ENCODE measurements at places on chromosomes 2 and 18.

DNA sequence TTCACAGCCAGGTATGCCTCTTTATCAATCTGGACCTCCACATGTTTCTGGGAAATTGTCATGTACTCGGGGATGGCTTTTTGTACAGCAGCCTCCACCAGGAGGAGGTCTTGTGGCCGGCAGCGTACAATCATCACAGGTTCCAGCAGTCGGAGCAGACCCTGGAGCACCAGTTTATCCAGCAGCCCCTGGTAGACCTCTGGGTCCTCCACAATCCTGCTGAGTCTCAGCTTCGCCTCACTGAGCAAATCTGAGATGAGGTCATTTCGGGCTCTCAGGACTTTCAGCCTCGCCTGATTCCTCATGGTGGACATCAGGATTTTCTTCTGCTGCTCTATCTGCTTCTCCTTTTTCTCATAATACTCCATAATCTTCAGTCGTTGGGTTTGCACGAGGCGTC lies 32.8 kb downstream of the TMEM247 start:
- DNase-seq = no peak

GRCh38 chr2:183079139-183079775 lies 710 bp downstream of the DUSP19 start:
- DNase-seq = no peak

DNA sequence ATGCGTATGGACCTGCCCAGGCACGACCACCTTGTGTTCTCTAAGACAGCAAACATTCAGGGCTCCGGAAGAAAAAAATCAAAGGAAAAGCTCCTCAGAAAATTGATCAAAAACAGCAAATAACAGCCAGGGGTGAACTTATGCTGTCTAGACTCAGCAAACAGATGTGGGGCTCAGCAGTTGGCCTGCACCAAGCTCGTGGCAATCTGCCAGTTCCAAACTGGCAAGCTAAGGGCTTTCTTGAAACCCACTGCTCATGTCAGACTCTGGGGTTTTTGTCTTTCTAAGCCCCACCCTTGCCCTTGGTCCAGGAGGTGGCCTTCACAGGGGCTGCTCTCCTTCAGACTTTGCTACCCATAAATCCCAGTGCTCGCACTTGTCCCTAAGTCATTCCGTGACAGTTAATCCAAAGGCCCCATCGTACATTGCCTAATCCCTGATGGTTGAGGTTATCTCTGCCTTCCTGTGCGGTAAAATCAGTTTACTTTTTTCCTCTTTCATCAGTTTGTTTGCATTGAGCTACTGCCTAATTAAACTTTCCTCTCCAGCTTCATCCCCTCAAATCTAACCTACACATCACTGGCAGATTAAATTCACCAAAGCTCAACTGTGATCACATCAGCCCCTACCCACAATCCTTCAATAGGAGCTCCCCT lies 408.0 kb downstream of the LRATD1 start:
- DNase-seq = no peak

DNA sequence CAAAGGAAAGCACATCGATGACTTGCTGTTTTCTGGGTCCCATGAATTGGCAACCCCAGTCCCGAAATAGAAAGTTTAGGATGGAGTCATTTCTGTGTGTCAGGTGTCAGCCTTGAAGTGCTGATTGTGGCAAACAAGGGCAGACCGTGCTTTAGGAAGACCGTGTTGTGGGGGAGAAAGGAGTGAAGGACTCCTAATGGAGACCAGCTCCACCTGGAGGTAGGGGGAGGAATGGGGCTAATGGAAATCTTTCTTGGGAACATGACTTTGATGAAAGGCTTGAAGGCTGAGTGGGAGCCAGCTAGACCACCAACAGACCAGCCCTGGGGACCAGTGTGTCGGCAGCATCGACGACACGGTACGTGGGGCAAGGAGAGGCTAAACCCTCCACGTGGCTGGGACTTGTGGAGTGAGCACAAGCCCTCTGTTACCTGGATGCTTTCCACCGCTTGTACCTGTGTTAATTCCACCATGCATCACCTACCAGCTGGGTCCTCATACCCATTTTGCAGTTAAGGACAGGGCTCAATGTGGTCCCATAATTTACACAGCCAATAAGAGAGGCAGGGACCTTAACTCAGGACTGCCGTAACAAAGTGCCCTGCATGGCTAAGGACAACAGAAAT lies 104.2 kb downstream of the SH3BP4 start:
- no peak for DNase-seq

GRCh38 chr2:238947920-238948710 lies 100.2 kb downstream of the TWIST2 start:
- DNase-seq = no peak

DNA sequence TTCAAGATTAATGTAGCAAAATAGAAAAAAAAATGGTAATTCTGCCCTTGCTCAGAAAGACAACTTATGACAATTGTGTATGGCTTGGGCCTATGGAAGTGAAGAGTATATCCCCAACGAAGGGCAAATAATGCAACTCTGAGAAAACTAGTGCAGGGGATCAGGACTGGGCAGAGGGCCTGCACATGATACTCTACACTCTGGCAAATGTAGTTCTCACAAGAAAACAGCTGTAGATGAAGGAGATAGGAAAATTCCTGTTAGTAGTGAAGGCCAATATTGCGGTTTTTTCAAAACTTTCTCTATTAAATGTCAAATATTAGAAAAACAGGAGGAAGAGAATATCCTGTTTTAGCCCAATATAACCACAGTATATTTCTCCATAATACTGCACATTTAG lies 77.8 kb downstream of the SCN9A start:
- DNase-seq = no peak

- no peak for DNase-seq
Observed at GRCh38 chr2:134454426-134454825, 200.6 kb downstream of the MGAT5 start.

- DNase-seq = no peak
Observed at GRCh38 chr2:62817348-62817747, 111.8 kb downstream of the EHBP1 start.

DNA sequence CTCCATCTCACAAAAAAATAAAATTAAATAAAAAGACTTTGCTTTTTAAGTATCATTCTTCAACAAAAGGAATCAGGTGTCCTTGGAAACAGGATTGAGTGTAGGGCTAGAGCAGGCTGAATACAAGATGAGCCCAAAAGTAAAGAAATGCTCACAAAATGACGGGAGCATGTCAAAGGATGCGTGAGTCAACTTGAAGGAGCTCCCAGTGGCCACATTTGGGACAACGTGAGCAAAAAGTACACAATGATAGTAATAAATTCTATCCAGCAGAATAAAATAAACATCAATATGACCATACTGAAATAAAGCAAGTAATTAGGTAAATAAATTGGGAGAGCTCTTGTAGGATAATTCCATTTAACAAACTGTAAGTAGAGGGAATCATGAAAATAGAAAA lies 220.7 kb downstream of the PHLPP1 start:
- DNase-seq = no peak

DNA sequence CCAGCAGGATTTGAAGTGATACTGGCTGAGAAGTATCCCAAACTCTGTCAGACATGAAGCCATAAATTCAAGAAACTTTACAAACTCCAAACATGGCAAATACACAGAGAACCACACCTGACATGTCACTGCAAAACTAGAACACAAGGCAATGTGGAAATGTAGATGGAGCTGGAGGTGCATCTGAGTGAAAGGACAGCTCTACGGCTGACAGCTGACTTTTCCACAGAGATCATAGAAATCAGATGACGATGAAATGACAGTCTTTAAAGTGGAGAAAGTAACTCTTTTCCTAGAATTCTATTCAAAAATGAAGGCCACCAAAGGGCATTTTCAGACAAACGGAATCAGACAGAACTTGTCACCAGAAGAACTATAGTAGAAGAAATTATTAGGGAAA lies 97.5 kb downstream of the LDLRAD4 start:
- DNase-seq = no peak

DNA sequence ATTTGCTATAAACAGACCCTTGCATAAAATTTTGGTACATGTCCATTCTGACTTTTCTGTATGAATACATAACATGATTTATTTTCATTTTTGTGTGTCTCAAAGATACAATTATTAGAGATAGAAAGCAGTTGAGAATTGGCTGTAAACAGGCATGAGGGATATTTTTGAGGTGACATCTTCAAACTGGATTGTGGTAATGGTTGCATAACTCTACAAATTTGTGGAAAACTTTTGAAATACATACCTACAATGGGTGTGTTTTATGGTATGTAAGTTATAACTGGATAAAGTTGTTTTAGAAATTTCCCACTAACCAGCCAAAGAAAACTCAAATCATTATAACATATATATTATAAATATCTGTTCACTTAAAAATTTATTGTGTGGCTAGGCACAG lies 39.6 kb downstream of the GREB1L start:
- DNase-seq = no peak

DNA sequence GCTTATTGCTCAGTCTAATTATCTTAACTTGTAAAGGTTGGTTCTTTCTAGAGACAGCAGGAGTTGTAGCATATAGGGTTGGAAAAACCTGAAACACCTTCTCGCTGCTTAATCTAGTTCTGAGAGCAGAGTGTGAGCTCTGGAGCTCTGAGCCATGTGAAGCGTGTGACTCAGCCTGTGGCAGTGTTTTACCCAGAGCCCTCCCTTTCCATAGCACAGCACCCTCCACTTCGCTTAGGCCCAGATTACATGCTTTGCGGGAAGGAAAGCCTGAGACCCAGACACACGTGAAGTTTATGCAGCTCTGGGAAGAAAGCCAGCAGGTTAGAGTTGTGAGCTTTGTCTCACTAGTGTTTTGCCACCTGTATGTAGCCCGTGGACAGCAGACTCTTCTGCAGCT lies 74.5 kb downstream of the INPP4A start:
- no peak for DNase-seq
